Stimulated activated CD4-positive, alpha-beta T cell treated with anti-CD3 and anti-CD28 coated beads, Interleukin-12 subunit alpha, Interleukin-12 subunit beta, amount 100 ng/mL, for 24 hours (primary cell): ENCODE measurements at places on chromosomes 11 and 22.

DNA sequence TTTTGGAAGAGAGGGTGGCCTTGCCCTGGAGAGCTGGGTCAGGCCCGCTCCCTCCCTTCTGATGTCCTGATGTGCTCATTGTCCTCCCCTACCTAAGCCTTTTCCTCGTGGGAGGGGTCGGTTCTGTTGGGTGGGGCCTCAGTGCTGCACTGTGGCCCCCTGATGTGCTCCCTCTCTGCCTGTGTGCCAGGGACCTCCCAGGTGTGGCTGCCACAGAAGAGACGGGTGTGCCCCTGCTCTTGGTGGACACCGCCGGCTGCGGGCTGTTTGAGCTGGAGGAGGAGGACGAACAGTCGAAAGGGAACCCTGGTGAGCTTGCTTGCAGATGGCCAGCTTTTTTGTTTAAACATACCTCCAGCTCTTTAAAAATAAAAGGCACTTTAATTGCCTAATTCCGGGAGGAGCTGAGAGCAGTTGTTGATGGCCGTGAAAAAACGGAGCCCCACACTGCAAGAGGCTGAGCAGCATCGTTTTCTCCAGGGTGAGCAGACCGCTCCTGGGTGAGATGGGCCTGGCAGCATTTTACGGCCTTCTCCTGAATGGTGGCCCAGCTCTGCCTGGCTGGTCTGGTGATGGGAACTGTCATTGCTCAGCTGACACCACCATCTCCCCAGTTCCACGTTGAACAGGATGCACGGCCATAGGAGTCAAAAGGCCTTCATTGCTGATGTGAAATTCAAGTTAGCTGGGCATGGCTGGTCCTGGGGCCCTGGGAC, 30.1 kb downstream of the IGHMBP2 start:
- no peak for DNase-seq

- DNase-seq, result no peak
Measured at GRCh38 chr11:5847711-5848110, 6.0 kb upstream of the OR52E6 start.

GRCh38 chr11:2683806-2684205, 16.0 kb downstream of the KCNQ1OT1 start:
- no peak for DNase-seq

- DNase-seq, result no peak
Measured at GRCh38 chr22:49136041-49136815, 691.4 kb downstream of the BRD1 start.

DNA sequence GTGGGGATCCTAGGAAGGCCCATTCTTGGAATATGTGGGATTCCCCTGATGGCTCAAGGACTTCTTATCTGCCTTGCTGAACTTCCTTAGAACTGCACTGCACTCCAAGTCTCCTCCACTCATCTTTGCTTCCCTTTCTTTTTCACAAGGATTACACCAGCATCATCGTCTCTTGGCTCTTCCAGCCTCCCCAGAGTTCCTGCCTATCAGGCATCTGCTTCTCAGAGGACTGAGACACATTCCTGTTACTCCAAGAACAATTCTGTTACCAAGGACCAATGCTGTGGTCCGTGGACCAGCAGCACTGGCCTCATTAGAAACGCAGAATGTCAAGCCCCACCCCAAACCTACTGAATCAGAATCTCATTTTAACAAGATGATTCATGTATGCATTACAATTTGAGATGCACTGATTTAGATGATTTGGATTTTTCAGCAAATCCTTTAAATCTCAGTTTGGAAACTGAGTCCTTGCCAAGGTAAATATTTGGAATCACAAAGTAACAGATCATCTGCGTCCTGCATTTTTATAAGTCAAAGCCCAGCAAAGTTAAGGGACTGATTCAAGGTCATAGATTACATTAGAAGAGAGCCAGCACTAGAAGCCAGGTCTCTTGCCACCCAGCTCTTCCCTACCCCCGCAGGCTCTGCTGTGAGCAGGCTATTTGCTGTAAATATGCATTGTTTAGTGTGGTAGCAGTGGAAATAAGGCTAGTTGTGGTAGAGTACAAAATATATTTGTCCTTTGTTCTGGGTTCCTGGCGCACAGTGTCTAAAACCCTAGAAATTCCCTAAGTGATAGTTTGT, 110.9 kb downstream of the SWAP70 start:
- DNase-seq, result no peak

DNA sequence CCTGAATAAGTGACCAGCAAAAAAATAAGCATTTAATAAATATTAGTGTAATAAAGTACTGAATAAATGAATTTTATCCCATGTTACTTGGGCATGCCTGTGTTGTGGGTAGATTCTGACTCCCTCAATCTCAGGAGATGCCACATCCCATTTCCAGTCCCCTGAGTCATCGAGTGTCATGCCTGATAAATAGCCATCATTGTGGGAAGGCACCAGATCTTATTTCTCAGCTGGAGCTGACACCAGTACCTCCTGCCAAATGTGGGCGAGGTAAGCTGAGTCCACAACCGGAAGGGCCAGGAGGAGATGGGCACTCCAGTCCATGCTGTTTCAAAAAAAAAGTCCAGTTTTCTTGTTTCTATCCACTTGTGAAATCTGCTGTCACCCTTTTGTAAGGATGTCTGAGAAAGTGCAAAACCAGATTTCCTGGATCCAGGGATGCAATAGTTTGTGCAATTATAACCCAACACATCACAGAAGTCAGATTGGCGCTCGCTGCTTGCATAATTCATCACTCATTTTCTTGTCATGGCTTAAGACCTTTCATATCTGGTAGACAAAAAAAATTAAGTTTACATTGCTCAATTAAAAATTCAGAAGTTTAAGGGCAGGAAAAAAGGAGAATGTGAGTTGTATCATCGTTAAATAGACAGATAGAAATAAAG, 311.6 kb downstream of the MIAT start:
- DNase-seq, result no peak

GRCh38 chr11:20917306-20917705, 247.9 kb downstream of the NELL1 start:
- no peak for DNase-seq
